GM04504 (cell line): ENCODE measurements at places on chromosomes 7 and 10.

GRCh38 chr10:14405076-14406065 lies 74.6 kb upstream of the FRMD4A start:
- peak; percentile 51 for DNase-seq

DNA sequence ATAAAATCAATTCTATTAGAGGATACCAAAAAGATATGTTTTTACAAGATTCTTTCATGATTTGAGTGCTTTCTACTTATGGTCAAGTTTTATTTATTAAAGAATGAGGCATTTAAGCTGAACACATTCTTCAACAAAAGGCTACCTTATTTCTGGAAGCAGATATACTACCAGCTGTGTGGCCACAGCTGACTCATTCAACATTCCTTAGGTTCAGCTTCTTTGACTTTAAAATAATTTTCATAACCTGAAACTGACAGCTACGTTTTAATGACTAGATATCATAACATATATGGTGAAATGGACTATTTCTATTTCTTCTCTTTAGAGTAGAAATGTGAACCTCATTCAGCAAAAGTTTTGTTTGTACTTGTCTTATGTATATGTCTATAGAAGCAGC lies 414.2 kb upstream of the SEMA3C start:
- no peak for DNase-seq

DNA sequence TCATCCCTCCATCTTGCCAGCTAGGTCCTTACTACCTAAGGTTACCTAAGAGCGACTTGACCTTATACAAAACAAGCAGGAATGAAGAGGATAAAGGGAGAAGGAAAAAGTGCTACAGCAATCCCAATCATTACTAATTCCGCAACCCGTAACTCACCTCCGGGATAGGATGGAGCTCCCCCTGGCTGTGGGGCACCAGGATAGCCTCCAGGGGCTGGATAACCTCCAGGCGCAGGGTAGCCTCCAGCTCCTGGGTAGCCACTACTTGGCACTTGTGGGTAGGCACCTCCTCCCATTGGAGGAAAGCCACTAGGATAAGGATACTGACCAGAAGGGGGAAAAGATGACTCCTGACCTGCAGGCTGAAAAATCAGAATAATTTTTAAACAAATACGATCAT lies 15.8 kb downstream of the ANXA7 start:
- no peak for DNase-seq

- no peak for DNase-seq
These were observed 240.6 kb upstream of the DGKB start for GRCh38 chr7:15143121-15143520.
